ENCODE measurements at places on chromosomes 7 and 10.

DNA sequence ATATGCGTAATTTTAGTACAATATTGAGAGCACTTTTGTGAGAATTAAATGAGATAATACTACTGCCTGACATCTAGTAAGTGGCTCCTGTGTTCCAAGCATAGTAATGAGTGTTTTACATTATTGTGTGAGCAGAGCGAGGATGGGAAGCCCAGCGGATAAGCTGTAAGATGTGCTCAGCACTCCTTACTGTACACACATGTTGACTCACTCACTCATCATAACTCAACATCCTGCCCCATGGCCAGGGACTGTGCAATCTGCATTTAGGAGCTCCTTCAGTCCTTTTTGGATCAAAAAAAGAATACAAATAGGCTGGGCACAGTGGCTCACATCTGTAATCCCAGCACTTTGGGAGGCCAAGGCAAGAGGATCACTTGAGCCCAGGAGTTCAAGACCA lies 72.9 kb upstream of the NEBL start:
- DNase-seq = no peak

DNA sequence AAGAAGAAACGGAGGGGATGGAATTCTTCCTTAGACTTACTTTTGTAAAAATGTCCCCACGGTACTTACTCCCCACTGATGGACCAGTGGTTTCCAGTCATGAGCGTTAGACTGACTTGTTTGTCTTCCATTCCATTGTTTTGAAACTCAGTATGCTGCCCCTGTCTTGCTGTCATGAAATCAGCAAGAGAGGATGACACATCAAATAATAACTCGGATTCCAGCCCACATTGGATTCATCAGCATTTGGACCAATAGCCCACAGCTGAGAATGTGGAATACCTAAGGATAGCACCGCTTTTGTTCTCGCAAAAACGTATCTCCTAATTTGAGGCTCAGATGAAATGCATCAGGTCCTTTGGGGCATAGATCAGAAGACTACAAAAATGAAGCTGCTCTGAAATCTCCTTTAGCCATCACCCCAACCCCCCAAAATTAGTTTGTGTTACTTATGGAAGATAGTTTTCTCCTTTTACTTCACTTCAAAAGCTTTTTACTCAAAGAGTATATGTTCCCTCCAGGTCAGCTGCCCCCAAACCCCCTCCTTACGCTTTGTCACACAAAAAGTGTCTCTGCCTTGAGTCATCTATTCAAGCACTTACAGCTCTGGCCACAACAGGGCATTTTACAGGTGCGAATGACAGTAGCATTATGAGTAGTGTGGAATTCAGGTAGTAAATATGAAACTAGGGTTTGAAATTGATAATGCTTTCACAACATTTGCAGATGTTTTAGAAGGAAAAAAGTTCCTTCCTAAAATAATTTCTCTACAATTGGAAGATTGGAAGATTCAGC lies 158.7 kb upstream of the LANCL2 start:
- no peak for DNase-seq

GRCh38 chr7:16465469-16466361 lies at the start of gene SOSTDC1:
SOSTDC1 (minus strand) TSS chr7:16465738; CDS start chr7:16465668, 70 bp downstream.
- peak; percentile 12 for DNase-seq

- no peak for DNase-seq
Measured at GRCh38 chr10:86413046-86413728, 46.6 kb upstream of the GRID1 start.

DNA sequence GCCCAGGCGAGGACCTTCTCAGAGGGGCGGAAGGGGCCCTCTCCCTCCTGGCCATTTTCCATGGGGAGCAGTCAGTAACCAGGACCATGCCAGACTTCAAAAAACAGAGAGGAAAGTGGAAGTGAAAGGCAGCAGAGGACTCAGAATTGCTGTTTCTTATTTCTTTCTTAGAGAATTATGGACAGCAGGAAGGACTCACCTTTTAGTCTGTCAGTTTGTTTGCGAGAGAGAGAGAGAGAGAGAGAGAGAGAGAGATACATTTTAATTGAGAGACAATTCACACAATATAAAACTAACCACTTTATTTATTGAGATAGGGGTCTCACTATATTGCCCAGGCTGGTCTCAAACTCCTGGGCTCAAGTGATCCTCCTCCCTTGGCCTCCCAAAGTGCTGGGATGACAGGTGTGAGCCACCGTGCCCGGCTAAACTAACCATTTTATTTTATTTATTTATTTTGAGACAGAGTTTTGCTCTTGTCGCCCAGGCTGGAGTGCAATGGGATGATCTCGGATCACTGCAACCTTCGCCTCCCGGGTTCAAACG lies 24.5 kb downstream of the SCD start:
- no peak for DNase-seq

DNA sequence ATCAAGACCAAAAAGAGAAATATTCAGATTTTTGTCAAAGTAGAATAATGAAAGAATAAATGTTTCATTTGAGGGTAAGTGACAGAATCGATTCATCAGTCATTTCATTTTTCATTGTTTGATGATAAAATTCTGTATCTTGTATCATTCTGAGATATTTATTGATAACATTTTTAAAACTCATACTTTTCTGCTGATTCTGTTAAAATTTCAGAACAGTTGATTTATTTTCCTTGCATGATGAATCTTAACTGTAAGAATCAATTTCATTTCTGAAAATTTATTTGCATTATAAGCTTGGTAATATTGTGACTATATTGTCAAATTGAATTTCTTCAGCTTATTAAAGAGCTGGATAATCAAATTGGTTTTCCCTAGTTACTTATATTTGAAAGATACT lies 13.9 kb downstream of the PHYHIPL start:
- no peak for DNase-seq

GRCh38 chr7:24889611-24890010 lies 90.4 kb downstream of the OSBPL3 start:
- DNase-seq = no peak

- DNase-seq = no peak
Measured at GRCh38 chr10:84432891-84433290, 104.5 kb downstream of the CCSER2 start.

DNA sequence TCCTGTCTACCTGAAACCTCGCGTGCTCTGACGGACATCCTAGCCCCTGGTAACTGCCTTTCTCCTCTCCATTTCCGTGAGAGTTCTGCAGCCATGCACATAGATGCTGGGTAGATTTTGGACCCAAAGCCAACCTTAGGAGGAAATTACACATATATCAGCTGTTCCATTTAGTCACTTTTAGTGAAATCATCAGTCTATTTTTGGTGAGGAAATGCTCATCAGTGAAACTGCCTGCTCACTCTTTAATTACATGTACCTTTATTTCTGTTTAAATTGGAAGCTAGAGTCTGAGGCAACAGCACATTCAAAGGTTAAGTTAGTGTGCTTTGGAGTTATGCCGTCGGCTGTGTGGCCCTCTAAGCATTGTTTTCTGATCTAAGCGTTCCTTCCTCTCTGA lies 231.3 kb downstream of the WDR37 start:
- no peak for DNase-seq

- DNase-seq = no peak
Measured at GRCh38 chr7:41573015-41573414, 129.9 kb downstream of the INHBA start.

GRCh38 chr7:54897891-54898290 lies 120.9 kb upstream of the EGFR start:
- DNase-seq = no peak

GRCh38 chr7:151930695-151931094 lies 25.6 kb upstream of the GALNTL5 start:
- DNase-seq = peak; percentile 11

DNA sequence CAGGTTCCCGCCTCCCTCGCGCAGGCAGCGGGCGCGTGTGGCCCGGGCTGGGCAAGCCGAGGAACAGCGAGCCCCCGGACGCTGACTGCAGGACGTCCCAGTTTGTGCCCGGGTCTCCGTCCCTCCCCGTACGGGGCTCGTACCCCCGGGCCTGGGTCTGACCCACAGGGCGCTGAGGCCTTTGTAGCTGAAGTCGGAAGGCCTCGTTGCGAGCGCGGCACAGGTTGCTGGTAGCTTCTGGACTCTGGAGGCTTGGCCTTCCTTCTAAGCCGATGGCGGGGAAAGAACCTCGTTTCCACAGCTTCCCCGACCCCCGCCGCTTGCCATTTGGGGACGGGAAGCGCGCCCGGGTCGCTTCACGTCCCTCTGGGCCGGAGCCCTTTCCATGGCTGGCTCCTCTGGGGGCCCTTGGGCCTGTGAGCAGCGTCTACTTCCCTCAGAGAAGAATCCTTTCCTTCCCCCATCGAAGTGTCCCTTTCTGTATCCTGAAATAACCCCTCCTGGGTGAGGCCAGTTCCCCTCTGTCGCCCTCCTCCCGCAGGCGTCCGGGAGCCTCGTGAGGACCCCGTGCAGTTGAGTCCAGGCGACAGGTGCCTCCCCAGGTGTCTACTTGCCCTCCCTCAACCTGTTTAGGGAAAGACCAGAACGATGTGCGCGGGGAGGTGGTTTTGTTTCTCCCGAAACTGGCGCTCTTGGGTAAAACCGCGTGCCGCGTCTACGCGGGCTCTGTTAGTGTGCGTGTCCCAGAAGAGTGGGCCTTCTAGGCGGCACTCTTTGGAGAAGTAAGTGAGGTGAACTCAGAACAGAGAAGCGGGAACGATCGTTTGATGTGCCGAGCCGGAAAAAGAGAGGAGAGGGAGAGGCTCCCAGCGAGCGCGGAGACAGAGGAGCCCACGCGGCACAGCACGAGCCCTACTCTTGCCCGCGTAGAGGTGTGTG lies 9.3 kb downstream of the EVX1 start:
- DNase-seq = no peak

Data from SK-N-DZ (cell line).